Stimulated activated CD8-positive, alpha-beta memory T cell treated with anti-CD3 and anti-CD28 coated beads, Interleukin-4, amount 100 ng/mL, for 1 hour (primary cell): ENCODE measurements at places on chromosomes 5 and 9.
A peak's percentile ranks its signal among the peaks of the same experiment; 100 is the strongest.

GRCh38 chr5:159458217-159458711 is 128.0 kb upstream of the IL12B start:
- DNase-seq = no peak

- DNase-seq = no peak
Observed at GRCh38 chr9:111886983-111887718, 9.5 kb upstream of the UGCG start.

DNA sequence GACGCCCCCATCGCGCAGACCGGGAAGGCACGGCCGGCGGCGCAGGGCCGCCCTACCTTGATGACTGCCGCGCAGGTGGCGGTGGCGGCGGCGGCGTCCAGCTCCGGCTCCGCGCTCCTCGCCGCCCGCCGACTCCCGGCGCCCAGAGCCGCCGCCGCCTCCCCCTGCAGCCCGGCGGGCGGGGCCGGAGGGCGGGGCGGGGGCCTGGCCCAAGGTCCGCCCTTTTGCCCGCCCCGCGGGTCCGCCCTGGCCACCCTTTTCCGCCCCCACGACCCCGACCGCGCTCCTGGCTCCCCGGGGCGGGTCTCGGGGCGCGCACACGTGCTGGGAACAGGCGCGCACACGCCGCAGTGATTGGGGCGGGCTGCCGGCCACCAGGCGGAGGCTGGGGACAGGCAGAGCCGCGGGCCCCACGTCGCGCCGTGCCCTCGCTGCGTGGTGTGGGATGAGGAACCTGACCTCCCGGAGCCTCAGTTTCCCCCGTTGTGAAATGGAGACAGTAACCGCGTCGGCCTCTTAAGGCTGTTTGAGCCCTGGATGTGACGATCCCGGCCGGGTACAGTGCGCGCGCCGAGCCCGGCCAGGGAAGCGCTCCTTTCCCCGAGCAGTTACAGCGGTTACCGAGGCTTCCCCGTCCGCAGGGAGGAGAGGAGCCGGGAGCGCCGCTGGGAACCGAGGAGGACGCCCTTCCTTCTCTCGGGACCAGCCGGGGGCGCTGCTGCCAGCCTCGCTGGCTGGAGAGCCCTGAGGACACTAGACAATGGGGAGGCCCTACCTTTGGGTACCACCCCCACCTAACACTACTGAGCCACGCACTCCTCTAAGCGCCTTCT is at the start of gene CORO2A:
Gene CORO2A, minus strand, starts transcription at position 135 of the 833 bp plus-strand sequence. CDS start 34,977 bp downstream, outside the sequence.
- peak; percentile 28 for DNase-seq

DNA sequence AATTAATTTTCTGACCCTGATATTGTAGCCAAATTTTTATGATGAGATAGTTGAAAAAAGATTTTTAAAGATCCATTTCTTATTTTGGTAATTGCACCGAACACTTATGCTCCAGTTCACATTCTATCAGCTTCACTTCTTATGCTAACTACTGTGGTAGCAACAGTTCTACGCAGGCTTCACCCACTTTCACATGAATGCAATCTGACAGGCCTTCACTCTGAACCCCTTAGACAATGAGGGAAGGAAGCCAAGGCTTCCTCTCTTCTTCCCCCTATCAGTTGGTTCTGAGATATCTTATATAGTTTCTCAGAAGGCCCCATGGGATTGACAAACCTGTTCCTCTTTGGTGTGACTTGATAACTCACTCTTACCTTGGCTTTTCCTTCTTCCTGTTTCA is 185.8 kb downstream of the CETN3 start:
- DNase-seq = no peak

DNA sequence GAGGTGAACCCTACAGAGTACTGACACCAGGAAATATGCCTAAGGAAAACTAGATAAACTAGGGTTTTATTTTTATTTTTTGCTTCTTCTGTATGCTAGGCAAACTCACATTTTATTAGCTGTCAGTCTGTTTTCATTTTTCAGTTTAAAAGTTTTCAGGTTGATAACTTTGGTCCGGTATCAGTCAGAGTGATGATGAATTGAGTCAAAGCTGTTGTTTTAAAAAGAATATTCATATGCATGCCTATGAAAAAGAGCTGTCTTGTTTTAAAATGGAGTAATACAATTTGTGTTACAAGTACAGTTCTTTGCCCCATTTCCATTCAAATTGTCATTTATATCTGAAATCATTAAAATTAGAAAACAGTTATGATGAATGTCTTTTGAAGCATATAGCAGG is 22.6 kb downstream of the MAP3K1 start:
- DNase-seq = no peak

GRCh38 chr5:117433818-117434217 is 859.2 kb upstream of the SEMA6A start:
- no peak for DNase-seq

GRCh38 chr5:150197476-150197875 is 7.6 kb downstream of the SLC6A7 start:
- DNase-seq = no peak

DNA sequence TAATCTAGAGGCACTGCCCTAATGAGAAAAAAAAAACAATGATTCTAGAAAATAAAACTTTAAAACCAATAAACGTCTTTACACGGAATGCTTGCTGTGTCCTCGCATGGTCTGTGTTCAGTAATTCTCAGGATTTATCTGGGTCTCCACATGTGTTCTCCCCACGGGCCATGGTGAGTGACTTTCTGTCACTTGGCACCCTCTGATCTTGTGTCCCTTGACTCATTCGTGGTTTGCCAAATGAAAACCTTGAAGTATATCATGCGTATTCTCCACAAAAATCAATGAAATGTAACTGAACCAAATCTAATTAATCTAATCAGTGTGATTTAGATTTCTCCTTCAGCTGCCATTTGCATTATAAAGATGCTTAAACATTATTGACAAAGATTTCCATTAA is 48.0 kb downstream of the UBE2QL1 start:
- no peak for DNase-seq

- DNase-seq = no peak
Observed at GRCh38 chr5:107867266-107867665, 196.5 kb upstream of the EFNA5 start.

- DNase-seq = no peak
Observed at GRCh38 chr5:169091396-169091980, 209.5 kb downstream of the SLIT3 start.

DNA sequence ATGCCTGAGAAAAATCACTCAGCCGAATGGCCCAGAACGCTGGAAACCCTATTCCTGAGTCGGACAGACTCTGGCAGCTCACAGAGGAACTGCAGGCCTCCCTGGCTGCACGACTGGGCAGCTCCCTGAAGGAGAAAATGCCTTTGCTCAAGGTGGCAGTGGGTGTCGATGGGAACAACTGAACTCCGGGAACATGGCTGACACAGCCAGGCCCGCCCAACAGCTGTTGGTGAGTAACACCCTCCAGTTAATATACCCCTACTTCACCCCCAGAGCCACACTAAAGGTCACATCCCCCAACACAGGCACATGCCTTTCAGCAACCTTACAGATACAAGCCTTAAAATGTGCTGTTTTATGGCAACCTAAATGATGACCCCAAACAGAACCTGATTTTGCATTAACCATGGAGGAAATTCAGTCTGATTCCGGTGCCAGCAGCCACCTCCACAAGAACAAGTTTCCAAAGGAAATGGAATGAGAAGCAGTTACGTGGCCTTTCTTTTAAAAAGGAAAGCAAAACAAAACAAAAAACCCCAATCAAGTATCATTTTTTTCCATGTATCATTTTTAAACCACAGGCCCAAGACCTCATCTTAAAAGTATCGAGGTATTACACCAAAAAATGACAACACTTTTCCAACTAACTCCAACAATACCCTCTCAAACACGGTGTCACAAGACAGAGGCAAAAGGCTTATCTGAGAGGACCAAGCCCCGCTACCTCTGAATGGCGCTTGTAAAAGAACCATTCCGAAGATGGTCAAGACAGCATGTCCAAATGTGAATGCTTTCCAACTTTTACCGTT is 3.1 kb downstream of the KLF9 start:
- DNase-seq = no peak

- DNase-seq = no peak
Observed at GRCh38 chr9:19181561-19181960, 48.9 kb upstream of the DENND4C start.

GRCh38 chr5:65262649-65263059 is 219.1 kb downstream of the ADAMTS6 start:
- DNase-seq = no peak

DNA sequence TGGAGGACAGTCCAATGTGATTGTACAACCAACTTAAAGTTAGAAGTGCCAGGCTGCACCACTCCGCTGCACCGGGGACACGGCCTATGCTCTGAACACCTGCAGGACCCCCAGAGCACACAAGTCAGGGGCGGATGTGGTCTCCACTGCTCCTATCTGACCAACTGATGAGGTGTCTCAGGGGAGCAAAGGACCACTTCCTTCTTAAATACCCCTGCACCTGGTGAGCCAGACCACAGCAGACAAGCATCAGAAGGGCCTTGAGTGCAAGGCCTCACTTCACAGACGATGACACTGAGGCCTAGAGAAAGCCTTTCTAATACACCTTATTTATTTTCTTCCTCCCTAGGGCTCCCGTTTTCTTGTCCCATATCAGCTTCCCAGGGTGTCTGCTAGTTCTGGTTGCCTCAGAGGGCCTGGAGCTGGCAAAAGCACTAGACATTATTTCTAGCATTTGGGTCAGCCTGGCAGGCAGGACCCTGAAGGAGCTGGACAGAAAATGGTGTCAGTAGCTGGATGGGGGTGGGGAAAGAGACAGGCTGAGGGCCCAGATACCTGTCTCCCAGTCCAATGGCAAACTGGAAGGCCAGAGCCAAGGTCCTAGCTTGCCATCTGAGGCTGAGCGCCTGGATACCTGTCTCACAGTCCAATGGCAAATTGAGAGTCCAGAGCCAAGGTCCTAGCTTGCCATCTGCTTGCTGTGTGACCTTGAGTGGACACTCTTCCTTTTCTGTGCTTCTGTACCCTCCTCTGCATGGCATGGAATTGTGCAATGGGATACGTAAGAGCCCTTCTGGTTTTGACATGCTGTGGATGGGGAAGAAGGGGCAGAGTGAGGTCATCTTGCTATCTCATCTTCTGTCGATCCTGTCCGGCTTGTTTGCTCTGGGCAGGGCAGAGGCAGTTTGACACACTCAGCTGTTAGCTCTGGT is 9.0 kb downstream of the CCDC69 start:
- no peak for DNase-seq

GRCh38 chr9:119701651-119702050 is 332.4 kb upstream of the BRINP1 start:
- no peak for DNase-seq

DNA sequence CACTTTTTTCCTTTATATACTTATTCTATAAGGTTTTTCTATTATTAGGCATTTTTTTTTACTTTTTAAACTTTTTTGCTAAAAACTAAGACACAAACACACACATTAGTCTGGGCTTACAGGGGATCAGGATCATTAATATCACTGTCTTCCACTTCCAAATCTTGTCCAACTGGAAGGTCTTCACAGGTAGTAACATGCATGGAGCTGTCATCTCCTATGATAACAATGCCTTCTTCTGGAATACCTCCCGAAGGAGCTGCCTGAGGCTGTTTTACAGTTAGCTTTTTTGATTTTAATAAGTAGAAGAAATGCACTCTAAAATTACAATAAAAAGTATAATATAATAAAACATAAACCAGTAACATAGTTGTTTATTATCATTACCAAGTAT is 345.5 kb upstream of the PTGER4 start:
- no peak for DNase-seq

DNA sequence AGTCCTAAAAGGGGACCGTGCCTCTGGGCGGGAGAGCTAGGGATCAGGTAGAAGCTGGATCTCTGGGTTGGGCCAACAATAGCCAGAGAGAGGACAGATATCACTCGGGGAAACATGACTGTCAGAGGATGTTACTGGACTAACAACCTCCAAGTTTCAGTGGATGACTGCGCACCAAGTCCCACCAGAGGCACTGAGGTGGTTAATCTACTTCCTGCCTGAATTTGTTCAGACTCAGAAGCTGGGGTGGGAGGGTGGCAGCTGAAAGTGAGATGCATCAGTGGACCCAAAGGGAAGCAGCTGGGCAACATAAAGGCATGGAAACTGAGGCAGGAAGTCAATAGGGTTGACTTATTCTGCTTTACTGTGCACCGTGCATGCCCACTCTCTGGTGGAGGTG is 130.1 kb upstream of the SLC44A1 start:
- no peak for DNase-seq

DNA sequence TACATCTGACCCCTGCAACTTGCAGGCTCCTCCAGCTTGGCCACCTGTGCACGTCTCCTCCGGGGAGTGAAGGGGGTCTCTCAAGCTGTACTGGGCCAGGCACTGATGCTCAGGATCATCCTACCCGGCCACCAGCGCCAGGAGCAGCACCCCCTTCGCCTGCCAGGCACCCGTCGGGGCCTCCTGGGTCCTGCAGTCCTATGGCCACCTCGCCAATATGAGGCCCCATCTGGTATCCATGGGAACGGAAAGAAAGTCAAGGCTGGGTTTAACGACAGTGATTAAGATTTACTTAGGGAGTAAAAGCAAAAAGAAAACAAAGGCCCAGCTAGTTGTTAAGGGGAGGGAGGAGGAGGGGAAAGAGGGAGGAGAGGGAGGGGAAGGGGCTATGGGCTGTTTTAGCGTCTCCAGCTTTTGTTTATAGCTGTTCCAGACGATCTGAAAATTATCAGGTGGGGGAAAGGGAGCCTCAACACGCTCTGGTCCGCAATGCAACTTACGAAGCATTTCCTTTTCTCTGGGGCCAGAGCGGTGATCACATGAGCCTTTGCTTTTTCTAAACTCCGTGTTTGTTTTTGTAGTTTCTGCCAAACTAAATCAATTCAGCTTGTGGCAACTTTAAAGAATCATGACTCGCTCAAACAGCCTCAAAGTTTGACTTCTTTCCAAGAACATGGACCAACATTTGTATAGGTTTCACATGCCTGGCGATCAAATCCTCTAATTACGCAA is 132.4 kb downstream of the ROR2 start:
- no peak for DNase-seq

DNA sequence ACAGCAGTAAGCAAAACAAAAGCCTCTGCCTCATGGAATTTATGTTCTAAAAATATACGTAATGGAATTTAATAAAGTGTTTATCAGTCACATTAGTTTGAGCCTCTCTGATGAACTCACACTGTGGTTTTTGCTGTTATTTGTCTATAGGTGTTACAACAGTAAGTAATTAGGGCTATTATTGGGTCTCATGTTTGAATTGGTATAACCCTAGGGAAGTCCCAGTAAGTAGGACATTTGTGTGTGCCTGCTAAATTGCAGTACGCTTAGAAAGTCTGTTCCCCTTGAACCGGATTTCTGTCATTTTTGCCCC is 197.6 kb downstream of the NR3C1 start:
- DNase-seq = no peak

- DNase-seq = no peak
Observed at GRCh38 chr5:179755022-179755421, 22.4 kb downstream of the MAML1 start.
